NCI-H1105 (cell line): ENCODE measurements at places on chromosomes 5 and 9.

DNA sequence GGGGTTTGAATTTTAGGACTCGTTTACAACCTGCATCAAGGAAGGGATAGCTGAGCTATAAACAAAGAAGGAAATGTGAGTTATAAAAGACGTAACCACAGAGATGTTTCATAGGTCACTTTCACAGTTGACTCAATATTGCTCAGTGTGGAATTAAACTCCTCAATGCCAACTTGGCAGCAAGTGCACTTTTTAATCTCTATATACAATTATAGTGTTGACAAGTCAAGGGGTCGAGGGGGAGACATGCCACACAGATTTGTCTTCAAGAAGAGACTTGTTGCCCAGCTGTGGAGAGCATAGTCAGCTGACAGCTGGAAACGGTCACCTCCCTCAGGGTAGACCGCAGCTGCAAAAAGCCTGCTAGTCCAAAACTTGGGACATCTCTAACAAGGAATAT lies 163.4 kb upstream of the DMAC1 start:
- no peak for DNase-seq

GRCh38 chr5:111746791-111747190 lies 10.2 kb downstream of the NREP start:
- DNase-seq = no peak

DNA sequence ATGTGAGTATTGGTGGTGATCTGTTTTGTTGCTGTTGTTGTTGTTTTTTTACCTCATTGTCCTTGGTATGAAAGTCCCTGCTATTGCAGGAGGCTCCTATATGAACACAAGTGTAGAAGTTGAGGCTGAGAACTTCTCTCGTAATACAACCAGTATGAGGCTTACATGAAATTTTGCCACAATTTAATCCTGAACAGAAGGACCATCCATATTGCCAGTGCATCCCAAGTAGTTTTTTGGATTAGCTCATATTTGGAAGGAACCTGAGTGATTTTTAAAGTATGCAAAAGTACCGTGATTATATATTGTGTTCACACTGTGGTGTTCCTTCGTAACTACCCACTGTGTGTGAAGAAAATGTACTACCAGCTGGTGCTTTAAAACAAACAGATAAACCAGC lies 2095.5 kb upstream of the WWC1 start:
- DNase-seq = no peak

DNA sequence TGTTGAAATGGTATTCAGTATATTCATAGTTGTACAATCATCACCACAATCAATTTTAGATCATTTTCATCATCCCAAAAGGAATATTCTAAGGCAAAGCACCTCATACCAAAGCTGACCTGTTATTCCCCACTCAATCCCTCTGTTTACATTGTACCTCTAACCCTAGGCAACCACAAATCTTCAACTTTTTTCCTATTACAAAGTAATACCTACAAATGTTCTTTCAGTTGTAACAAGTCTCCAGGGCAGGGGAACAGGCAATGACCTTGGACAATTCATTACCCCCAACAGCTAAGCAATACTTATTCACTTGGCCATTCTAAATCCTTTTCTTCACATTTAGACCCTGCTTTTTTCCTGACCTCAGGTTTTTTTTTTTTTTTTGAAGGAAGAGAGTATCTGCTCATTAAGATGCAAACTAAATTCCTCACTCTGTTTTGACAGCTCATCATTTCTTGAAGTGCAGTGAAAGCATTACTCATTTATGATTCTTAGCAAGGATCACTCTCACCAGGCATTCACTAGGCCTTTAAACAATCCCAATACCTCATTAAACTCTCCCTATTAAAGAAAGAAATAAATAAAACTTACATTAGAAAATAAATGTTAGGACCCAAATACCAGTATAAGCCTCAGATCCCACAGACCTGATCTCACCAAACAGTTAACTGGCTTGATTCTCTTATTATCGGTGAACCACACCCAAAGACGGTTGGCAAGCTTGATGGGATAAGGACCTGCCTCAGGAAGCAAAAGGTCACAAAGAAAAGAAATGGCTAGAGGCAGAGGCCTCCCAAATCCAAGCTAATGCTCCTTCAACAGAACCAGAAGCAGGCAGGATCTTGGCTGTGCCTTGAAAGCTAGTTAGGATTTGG lies 15.3 kb downstream of the MTMR12 start:
- DNase-seq = no peak

DNA sequence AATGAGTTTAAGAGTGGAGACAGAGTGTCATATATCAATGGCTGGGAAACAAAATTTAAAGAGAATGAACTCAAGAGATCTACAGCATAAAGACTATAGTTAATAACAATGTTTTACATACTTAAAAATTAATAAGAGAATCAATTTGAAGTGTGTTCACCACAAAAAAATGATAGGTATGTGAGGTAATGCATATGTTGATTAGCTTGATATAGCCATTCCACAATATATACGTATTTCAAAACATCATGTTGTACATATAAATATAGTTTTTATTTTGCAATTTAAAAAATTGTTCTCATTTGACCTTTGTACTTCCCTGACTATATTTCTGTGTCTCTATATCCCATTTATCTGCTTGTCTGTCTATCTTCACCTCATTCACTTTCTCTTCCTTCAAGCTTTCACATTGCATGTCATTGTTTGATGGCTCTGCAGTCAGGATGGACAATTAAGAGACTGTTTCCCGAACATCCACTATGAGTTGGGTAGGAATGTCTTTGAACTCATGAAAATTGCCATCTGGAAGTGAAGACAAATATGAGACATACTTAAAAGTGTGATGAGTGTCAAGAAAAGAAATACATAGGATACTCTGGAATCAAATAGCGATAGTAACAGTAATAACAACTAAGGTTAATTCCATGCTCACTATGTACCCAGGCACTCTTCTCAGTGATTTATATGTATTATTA lies 359.9 kb upstream of the ACTBL2 start:
- no peak for DNase-seq

- DNase-seq = no peak
These were observed 100.0 kb upstream of the NREP start for GRCh38 chr5:111856876-111857466.

- DNase-seq = no peak
These were observed 1750.6 kb upstream of the CDH9 start for GRCh38 chr5:28788954-28789353.

GRCh38 chr9:122222791-122223190 lies 6.0 kb downstream of the LHX6 start:
- no peak for DNase-seq

- no peak for DNase-seq
These were observed 91.8 kb upstream of the TNC start for GRCh38 chr9:115209601-115210306.

DNA sequence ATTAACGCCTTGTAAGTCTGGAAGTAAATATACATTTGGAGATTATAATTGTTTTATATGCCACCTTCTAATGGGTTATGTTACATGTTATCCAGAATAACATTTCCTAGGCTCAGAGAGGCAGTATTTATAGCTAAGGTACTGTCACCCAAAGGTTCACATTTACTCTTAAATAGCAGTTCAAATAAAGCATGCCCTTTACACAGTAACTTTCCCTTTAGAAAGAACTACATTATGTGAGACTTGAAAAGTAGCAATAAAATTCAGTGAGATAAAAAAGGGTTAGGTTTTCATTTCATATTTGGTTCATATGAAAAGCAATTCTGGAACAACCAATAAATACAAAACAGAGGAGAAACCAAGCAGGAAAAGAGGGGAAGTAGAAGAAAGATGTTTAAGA lies 35.1 kb downstream of the SKIC3 start:
- DNase-seq = no peak

DNA sequence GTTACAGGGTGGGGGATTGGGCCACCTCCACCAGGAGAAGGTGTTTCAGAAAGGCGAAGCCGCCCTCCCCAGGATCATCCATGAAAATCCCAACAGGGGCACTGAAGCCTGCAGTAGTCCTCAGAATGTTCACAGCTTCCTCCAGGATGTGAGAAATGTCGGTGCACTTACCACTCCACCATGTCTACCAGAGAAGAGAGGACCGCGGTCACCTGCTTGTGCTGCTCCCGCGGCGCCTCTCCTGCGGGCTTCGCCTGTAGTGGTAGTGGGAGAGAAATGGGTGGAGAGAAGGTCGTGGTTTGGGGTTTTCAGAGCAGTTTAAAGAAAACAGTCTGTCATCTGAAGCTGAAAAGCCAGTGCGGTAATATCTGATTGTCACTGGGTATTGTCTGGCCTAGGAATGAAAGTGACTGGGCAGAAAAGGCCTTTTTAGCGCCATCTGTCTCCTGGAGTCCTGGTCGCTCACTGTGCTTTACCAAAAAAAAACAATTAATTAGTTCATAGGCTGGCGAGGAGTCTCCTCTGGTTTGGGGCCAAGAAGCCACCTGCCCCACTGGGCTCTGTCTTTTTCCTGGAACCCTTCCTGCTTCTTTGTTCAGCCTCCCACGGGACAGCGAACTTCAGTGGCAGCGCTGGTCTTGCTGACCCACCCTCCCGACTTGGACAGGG lies 23.0 kb upstream of the PPP1R26 start:
- no peak for DNase-seq

DNA sequence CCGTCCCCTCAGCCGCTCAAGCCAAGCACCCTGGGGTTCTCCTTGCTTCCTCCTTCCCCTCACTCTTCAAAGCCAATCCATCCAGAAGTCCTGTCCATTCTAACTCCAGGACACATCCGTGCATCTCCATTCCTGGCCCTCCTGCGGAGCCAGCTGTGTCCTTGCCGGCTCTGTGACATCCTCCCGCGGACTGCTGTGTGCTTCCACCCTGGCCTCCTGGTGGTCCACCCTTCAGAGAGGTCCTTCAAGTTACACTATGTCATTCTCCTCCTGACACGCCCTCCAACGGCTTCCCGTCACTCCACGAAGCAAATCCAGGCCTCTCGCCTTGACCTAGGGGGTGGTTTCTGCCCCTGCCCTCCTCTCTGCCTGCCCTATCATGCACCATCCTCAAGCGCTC lies 13.0 kb upstream of the SCGB3A1 start:
- no peak for DNase-seq

DNA sequence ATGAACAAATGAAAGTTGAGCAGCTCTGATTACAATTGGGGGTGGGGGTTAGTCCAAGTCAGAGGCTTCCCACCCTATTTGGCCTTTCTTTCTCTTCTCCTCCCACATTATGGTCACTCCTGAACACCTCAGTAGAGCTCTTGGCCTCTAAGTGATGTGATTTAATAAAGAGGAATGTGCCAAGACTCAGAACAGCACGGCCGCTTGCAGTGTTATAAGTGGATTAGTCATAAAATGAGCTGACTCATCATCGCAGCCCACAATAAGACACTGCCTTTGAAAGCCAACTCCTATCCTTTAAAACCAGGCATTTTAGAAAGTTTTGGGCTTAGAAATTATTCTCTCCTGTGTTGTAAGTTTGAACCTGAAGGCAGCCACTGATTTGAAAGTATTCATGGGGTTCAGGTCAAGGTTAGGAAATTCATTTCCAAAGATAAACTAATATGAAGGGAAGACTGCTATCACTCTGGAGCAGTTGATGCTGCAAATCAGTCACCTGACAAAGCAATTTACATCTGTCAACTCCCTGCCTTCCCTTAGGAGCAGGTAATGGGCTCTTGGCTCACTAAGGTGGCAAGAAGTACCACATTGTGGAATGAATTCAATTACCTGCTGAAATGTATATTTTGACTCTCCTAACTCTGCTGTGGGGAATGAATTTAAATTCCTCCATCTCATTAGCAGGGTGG lies 283.6 kb upstream of the NMUR2 start:
- DNase-seq = no peak

DNA sequence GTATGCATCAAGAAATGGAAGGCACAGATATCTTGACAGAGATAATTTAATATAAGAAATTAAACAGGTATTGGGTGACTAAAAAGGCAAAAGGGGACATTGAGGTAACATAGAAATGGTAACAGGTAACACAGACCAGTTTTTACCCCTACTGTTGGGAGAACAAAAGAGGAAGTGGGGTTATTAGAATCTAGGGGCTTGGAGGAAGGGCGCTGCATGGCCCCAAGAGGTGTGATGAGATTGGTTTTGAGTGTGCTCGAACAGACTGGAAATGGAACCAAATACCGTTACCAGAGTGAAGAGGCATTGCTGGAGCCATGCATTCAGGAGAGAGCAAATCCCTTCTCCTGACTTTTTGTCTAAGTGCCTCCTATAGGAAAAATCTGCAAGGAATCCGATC lies 193.9 kb downstream of the ALDH1A1 start:
- no peak for DNase-seq

GRCh38 chr5:134249469-134250379 lies 23.9 kb upstream of the PPP2CA start:
- no peak for DNase-seq

DNA sequence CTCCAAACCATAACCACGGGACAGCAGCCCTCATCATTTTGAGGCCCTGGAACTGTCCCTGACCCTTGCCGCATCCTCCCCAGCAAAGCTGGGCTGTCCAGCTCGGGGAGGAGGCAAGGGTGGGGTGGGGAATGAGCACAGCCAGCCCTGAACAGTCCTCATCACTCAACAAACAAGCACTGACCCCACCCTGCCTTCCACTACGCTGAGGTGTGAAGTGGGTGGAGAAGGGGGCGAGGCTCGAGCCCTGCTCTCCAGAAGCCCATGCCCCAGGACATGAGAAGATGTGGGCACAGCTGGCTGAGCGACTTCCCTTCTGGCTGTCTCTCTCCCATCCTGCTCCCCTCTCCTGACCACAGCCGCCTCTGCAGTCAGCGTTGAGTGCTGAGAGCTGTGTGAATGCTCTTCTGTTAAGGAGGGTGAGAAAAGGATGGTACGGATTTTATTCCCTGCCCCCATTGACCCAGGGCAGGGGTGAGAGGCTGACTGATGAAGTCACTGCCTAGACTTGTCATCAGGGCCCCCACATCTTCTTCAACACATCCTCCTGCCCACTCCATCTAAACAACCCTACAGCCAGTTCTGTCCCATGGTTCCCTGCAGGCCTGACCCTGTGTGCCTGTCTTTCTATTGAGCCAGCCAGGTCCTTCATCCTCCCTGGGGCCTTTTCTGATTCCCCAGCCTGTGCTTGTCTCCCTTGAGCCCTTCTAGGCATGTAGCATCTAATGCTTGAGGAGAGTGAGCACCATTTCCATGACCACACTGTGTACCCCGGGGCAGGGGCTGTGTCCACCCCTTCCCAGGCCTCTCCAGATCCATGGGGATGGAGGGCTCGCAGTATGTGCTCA lies 276.0 kb downstream of the FSTL4 start:
- no peak for DNase-seq

GRCh38 chr5:157554179-157555036 lies 21.2 kb downstream of the ADAM19 start:
- DNase-seq = no peak

- DNase-seq = no peak
These were observed 112.6 kb downstream of the SAXO1 start for GRCh38 chr9:18920141-18921084.

DNA sequence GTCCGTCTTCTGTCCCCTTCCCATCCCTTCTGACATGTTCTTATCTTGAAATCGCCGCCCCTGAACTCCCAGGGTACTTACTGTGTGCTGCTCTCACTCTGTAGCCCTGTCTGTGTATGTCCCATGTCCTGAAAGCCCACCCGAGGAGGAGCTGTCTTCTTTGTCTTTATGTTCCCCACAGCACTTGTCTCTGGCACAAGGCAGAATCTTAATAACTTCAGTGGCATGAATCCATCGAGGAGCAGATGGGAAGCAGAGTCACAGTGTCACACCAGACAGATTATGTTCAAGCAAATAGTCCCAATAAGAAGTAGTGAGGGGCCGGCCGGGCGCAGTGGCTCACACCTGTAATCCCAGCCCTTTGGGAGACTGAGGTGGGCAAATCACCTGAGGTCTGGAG lies 29.7 kb upstream of the LTC4S start:
- DNase-seq = no peak
